ENCODE measurements at places on chromosomes 5 and 9.

DNA sequence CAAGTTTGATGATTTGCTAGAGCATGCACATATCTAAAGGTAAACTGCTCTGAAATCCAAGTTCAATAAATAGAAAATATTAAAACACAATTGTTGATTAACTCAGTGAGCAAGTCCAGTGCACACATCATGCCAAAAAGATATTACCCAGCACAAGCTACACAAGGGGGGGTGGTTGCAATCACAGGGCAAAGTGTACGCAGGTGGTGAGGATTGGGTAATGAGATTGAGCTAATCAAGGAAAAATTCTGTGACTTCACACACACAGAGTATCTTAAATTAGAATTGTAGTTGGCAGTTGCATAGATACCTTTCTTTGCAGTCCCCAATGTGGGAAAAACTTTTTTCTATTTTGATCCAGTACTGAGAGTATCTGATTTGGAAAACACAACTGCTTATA, 156.1 kb upstream of the NTRK2 start:
- no peaks in the 10 kb centered on the region for H3K36me3 ChIP-seq
- no peak overlapping the region for H3K27ac ChIP-seq
- no peak overlapping the region for H3K4me3 ChIP-seq
- H3K4me1 ChIP-seq: no peaks in the 10 kb centered on the region
- H3K27me3 ChIP-seq: no peaks in the 10 kb centered on the region

DNA sequence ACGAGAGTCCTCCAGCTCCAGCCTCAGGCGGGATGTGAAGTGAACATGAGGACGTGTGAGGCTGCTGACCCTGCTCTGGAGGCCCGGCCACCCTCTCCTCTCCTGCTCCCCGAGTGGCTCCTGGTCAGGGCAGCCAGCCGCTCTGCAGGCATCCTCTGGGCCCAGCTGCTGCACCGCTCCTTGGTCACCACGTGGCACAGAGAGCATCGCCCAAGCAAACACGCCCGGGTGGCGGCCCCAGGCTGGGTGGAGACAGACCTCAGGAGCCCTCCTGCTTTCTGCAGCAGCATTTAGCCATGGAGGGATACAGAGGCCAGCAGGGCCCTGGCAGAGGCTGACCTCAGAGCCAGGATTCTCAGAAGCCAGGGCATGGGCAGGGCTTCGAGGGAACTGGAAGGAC, 69.7 kb upstream of the SARDH start:
- H3K4me3 ChIP-seq: no peak overlapping the region
- no peak overlapping the region for H3K27ac ChIP-seq
- H3K4me1 ChIP-seq: peaks cover 5% of the 10 kb centered on the region
- no peaks in the 10 kb centered on the region for H3K27me3 ChIP-seq
- no peak for DNase-seq

- no peaks in the 10 kb centered on the region for H3K4me1 ChIP-seq
- no peaks in the 10 kb centered on the region for H3K36me3 ChIP-seq
- no peak overlapping the region for H3K4me3 ChIP-seq
- no peak for DNase-seq
- H3K27ac ChIP-seq: no peak overlapping the region
- no peaks in the 10 kb centered on the region for H3K27me3 ChIP-seq
Measured at GRCh38 chr5:167488371-167488770, 803.1 kb upstream of the WWC1 start.

DNA sequence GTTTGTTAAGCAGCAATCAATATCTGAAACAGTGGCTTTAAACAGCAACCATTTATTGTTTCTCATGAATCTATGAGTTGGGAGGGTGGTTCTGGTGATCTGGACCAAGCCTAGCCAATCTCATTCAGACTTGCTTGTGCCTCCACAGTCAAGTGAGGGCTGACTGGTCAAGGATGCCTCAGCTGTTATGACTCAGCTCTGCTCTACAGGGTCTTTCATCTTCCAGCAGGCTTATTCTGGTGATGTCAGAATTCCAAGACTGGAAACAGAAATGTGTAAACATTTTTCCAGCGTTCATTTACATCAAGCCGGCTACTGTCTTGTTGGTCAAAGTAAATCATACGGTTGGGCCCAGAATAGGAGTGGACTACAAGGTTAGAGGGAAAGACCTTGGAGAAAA, 2.5 kb upstream of the PIP5K1B start:
- peaks cover 18% of the 10 kb centered on the region for H3K4me1 ChIP-seq
- H3K27ac ChIP-seq: no peak overlapping the region
- no peaks in the 10 kb centered on the region for H3K36me3 ChIP-seq
- DNase-seq: no peak
- H3K27me3 ChIP-seq: no peaks in the 10 kb centered on the region

- no peak overlapping the region for H3K4me3 ChIP-seq
- H3K27me3 ChIP-seq: no peaks in the 10 kb centered on the region
- H3K36me3 ChIP-seq: no peaks in the 10 kb centered on the region
Measured at GRCh38 chr5:37916525-37916924, 76.7 kb upstream of the GDNF start.

- DNase-seq: no peak
- no peaks in the 10 kb centered on the region for H3K4me1 ChIP-seq
- H3K27ac ChIP-seq: no peak overlapping the region
- H3K4me3 ChIP-seq: no peak overlapping the region
- no peaks in the 10 kb centered on the region for H3K27me3 ChIP-seq
Measured at GRCh38 chr9:88508326-88508725, 26.7 kb upstream of the NXNL2 start.

GRCh38 chr9:114608525-114608796, 2.6 kb upstream of the TMEM268 start:
- no peak overlapping the region for H3K4me3 ChIP-seq
- no peaks in the 10 kb centered on the region for H3K36me3 ChIP-seq
- H3K27ac ChIP-seq: no peak overlapping the region
- DNase-seq: no peak
- no peaks in the 10 kb centered on the region for H3K27me3 ChIP-seq

DNA sequence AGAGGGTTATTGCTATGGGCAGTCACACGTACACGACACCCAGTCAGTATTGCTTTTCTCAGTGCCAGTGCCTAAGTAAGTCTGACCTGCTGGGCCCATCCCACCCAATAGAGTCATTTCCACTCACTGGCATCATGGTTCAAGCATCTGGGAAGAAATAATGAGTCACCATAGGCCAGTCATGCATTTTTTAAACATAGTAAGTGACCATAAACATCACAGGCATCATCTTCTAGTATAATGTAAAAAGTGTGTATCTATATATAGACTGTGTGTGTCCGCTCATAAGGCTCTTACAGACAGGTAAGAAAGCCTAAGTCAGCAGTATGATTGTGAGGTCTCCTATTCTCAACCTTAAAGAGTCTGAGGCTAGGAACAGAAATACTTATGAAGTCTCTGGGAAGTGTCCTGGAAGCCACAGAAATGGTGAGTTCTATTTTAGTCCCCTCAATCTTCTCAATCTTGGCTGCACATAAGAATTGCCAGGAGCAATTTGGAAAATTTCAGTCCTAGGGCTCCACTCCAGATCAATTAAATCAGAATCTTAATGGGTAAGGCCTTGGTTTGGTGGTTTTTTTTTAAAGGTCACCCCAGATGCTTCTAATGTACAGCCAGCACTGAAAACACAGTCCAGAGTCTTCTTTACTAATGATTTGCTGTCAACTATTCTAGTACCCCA, 65.2 kb downstream of the ZNF366 start:
- no peaks in the 10 kb centered on the region for H3K27me3 ChIP-seq
- H3K4me1 ChIP-seq: no peaks in the 10 kb centered on the region
- H3K4me3 ChIP-seq: no peak overlapping the region
- peak overlapping the region; percentile 49 for H3K27ac ChIP-seq

- peaks cover 39% of the 10 kb centered on the region for H3K4me1 ChIP-seq
- H3K4me3 ChIP-seq: no peak overlapping the region
- peak overlapping the region; percentile 73 for H3K27ac ChIP-seq
- H3K36me3 ChIP-seq: peaks cover 7% of the 10 kb centered on the region
Measured at GRCh38 chr9:107336718-107337360, 53.8 kb downstream of the RAD23B start.

DNA sequence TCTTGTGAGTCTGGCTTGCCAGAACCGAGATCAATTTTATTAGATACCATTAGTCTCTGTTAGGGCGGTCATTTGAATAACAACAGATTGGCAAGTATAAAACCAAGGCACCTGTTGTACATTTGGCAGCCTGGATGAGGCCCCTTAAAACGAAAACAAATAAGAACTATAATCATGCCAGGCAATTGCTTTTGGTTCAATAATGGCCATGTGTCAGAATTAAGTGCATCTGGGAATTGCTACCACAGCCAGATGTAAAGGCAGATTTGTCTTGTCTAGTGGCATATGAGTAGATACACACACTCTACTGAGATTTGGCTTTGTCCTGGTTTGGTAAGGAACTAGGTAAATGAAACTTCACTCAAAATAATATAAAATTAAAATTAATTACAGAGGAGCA, 1046.2 kb upstream of the DMAC1 start:
- no peak for DNase-seq
- no peaks in the 10 kb centered on the region for H3K36me3 ChIP-seq
- H3K4me1 ChIP-seq: no peaks in the 10 kb centered on the region

DNA sequence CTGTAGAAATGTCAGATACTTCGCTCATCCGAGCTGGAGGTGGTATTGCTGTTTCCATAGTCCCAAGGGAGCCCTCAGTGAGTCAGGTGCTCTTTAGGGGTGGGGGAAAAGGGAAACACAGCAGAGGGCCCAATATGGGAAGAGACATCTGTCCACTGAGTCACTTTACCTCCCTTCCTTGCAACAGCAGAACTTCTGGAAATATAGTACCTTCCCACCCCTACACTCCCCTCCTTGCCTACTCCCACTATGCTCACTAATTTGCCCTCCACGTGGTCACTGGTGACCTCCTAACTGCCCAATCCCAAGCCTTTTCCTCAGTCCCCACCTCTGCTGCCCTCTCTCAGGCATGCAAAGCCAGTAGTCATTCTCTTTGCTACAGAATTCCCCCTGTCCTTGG, 1.9 kb downstream of the HK3 start:
- no peaks in the 10 kb centered on the region for H3K4me1 ChIP-seq
- no peaks in the 10 kb centered on the region for H3K27me3 ChIP-seq
- no peak for DNase-seq
- H3K36me3 ChIP-seq: peaks cover 6% of the 10 kb centered on the region
- H3K4me3 ChIP-seq: no peak overlapping the region

GRCh38 chr5:125978015-125978414, 445.2 kb upstream of the GRAMD2B start:
- H3K4me3 ChIP-seq: no peak overlapping the region
- no peaks in the 10 kb centered on the region for H3K36me3 ChIP-seq
- DNase-seq: no peak
- H3K4me1 ChIP-seq: no peaks in the 10 kb centered on the region

All from esophagus squamous epithelium (tissue), 5 donors.